ENCODE measurements at places on chromosomes 13 and 19. TPM values are rescaled to one million over a fixed set of nuclear protein-coding genes. Genes with fewer than 3 reads are reported as not detected.

SIGLEC5 gene
- total RNA-seq = not detected

DAND5 gene
- total RNA-seq = not detected

ZNF730 gene
- 2.1 TPM for total RNA-seq

GFY gene
- total RNA-seq = not detected

OR10H1 gene
- total RNA-seq = not detected

SCAF1 gene
- total RNA-seq = 40.9 TPM

IRGC gene
- not detected for total RNA-seq

RGL3 gene
- not detected for total RNA-seq

Data from smooth muscle cell of the umbilical artery (primary cell).